A673 (cell line): ENCODE measurements at places on chromosomes 4 and X. TPM values are rescaled to one million over a fixed set of nuclear protein-coding genes. Genes with fewer than 3 reads are reported as not detected.

Gene NRK
- not detected in 2 replicates for total RNA-seq

Gene NR3C2
- total RNA-seq, result 1.6 and 2.2 TPM in 2 replicates

Gene MAGEB2
- not detected in 2 replicates for total RNA-seq

Gene PCDH18
- 7.8 and 10.0 TPM in 2 replicates for total RNA-seq

Gene SLITRK4
- total RNA-seq, result not detected in 2 replicates

Gene SLC26A1
- 0.22 and 0.30 TPM in 2 replicates for total RNA-seq

Gene DUSP21
- total RNA-seq, result not detected in 2 replicates

Gene SORCS2
- 0.04 and 0.06 TPM in 2 replicates for total RNA-seq

Gene CFAP47
- 1.7 and 1.8 TPM in 2 replicates for total RNA-seq

Gene FDCSP
- not detected in 2 replicates for total RNA-seq

Gene GPAT3
- total RNA-seq, result 0.74 and 1.2 TPM in 2 replicates

Gene NUDT11
- 44.6 and 52.4 TPM in 2 replicates for total RNA-seq

Gene HMX1
- total RNA-seq, result 0.15 and 0.26 TPM in 2 replicates

Gene GDPD2
- total RNA-seq, result 0.68 and 0.84 TPM in 2 replicates

Gene ELF2
- 42.4 and 46.1 TPM in 2 replicates for total RNA-seq

Gene ANK2
- 11.8 and 12.7 TPM in 2 replicates for total RNA-seq

DNA sequence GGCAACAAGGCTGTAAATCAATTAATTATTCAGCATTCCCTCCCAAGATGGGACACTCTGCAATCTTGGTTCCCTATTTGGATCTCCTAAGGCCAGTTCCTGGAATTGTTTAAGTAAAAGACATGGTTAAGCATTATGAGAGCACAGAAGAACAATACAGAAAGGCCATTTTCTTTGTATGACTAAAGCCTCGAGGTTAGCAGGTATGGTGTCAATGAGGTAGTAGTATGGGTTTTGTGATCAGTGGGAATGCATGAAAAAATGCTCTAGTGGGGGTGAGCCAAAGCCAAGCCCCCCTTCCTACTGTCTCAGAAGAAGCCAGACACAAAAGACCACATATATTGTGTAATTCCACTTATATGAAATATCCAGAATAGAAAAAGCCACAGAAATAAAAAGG is 61.7 kb upstream of the S100G start:
- no peak for DNase-seq

DNA sequence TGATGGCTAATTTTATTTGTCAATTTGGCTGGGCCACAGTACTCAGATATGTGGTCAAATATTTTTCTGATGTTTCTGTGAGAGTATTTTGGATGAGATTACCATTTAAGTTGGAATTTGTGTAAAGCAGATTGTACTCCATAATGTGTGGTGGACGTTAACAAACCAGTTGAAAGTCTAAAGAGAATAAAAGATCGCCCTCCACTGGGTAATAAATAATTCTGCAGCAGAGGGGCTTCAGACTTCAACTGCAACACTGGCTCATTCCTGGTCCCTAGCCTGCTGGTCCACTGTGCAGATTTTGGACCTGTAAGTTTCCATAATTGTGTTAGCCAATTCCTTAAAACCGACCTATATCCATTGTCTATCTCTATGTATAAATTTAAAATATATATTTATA is 540.3 kb downstream of the PCDH18 start:
- DNase-seq, result no peak

- DNase-seq, result no peak
Measured at GRCh38 chr4:166965562-166965961, 268.7 kb downstream of the SPOCK3 start.

- no peak for DNase-seq
Measured at GRCh38 chr4:25896776-25897539, 17.1 kb upstream of the SMIM20 start.

GRCh38 chr4:123675567-123675966 is 279.0 kb downstream of the SPRY1 start:
- no peak for DNase-seq

DNA sequence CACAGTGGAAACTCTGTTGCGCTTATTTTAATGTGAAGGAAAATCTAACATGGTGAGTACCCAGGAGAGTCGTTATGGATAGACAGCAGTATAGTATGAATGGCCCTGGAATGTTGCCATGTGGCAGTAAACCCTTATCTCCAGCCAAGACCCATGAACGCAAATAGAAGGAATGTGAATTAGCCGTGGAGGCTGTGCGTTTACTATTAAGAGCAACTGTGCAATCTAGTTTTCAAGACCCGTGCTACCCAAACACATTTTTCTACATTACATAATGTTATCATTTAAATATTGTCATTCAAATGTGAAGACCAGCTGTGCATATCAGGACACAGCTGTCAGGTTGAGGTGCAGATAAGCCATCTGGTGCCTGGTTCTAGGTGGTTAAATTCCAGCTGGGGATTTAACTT is 13.3 kb upstream of the AGA start:
- DNase-seq, result peak; percentile 85

- no peak for DNase-seq
Measured at GRCh38 chr4:102687982-102688433, 72.8 kb downstream of the MANBA start.

GRCh38 chr4:143294310-143294709 is 42.4 kb upstream of the GAB1 start:
- DNase-seq, result no peak

DNA sequence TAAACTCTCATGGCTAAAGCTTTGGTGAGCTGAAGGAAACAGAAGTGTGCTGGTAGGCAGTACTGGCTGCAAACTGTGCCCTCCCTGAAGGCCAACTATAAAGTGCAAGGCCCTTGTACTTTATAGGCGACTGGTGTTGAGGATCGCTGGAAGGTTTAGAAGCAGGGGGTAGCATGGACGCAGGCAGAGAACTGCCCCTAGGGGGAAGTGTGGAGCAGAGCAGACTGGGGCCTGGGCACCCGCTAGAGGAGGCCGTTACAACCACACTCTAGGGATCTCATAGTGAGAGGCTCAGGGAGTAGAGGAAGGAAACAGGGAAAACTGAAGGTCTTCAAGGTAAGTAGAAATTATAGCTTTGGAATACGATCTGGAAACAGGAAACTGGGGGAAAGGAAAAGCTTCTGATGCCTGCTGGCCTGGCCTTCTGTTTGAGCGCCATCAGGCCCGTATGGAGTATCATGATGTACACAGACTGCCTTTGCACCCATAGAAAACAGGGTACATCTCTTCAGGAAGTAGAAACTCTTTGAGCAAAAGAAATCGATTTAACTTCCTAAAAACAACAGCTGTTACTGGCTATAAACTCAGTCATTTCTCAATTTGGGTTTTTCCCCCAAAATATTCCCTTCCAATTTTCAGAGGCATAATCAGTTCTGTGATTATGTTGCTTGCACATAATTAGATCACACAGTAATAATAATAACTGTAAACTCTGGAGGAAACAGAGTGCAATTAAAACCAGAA is 23.9 kb upstream of the TMSB4X start:
- peak; percentile 61 for DNase-seq

DNA sequence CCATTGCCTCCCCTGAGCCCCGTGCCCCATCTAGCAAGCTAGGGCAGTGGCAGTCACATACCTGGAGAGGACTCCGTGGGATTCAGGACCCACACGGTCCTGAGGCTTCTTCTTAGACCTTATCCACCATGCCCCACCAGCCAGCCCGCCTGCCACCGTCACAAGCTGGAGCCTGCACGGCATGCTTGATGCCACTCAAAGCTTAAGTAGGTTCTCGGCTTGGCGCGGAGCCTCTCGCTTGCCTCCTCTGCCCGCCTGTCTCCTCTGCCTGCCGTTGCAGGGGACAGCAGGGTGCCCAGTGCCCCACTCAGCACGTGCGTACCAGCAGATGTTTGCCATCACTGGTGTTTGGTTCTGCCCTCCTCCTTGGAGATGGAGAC is 14.1 kb downstream of the PSAPL1 start:
- DNase-seq, result no peak

GRCh38 chr4:37066159-37066558 is 178.4 kb upstream of the NWD2 start:
- DNase-seq, result peak; percentile 1

GRCh38 chrX:104137496-104137895 is 19.3 kb downstream of the SLC25A53 start:
- DNase-seq, result peak; percentile 21

- DNase-seq, result no peak
Measured at GRCh38 chr4:181830404-181831035, 412.7 kb upstream of the TENM3 start.

DNA sequence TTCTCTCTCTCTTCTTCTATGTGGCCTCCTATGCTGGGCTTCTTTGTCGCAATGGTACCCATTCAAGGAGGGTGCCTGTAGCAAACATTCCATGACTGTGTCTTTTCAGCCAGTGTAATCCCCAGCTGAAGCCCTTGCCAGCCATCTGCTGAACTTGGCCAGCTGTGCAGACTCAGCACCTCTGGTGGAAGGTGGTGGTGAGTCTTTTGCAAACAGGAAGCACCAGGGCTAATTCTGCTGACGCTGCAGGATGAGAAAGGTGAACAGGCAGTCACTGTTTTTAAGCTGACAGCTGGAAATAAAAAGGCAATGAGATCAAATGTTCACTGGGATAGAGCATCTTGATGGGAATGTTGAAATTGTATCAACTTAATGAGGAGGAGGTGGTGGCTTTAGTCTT is 298.7 kb upstream of the CLNK start:
- no peak for DNase-seq

GRCh38 chr4:3485011-3485791 is 22.1 kb downstream of the DOK7 start:
- DNase-seq, result no peak

- peak; percentile 43 for DNase-seq
Measured at GRCh38 chr4:42412251-42412650, 15.0 kb downstream of the SHISA3 start.

- no peak for DNase-seq
Measured at GRCh38 chrX:66914080-66914479, 275.2 kb upstream of the EDA2R start.

DNA sequence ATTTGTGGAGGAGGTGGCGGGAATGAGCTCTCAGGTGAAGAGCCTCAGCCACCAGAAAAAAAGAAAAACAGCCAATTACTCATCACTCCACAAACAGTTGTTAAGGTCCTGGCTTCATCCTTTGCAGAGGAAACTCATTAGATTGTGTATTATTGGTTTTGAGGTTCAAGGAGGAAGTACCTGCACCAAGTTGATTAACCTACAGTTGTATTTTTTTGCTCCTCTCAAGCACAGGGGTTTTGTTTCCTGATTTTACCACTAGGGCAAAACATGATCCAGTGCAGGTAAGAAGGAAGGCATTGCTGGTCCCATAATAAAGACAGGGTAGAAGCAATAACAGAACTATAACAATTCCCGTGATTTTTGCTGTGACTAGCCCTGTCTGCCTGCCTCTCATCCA is 84.0 kb upstream of the QRFPR start:
- DNase-seq, result no peak

DNA sequence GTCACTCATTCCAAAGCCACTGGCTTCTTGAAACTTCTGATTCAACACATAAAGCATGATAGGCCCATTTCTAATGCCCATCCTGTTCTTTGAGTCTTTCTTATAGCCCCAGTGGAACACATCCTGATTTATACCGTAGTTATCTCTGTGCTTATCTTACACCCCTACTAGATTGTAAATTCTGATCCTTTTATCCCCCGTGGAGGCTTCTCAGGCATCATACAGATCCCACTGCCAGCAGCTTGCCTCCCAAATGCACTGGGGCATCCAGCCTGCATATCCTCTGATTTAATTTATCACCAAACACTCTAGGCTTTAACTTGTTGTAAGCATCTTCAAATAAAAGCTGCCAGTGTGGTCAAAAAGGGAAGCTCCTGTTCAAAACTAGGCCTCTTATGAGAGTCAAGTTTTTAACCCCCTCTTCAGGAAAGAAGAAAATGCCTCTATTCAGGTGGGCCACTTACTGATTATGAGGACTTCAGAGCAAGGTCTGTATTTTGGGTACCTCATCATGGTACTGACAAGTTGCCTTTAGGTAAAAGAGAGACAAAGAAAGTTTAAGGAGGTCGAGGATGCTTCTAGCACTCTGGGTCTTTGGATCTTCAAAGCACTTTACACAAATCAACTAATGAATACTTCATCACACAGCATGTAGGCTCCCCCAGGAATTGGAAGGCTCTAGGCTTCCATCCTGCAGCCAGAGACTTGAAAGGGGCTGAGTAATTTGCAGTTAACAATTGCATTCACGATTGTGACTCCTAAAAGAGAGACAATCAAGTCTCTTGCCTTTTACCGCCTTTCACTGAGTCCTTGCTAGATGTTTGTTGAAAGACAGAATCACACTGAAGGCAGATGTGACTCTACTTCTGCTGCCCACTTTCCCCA is 95.8 kb upstream of the LDB2 start:
- no peak for DNase-seq

GRCh38 chr4:41541687-41542094 is 3.7 kb downstream of the LIMCH1 start:
- no peak for DNase-seq

- DNase-seq, result no peak
Measured at GRCh38 chrX:107787827-107788226, 10.3 kb downstream of the NCBP2L start.

- DNase-seq, result no peak
Measured at GRCh38 chrX:6292599-6292998, 63.9 kb upstream of the NLGN4X start.

GRCh38 chr4:112895811-112896608 is 153.4 kb upstream of the ANK2 start:
- DNase-seq, result no peak

DNA sequence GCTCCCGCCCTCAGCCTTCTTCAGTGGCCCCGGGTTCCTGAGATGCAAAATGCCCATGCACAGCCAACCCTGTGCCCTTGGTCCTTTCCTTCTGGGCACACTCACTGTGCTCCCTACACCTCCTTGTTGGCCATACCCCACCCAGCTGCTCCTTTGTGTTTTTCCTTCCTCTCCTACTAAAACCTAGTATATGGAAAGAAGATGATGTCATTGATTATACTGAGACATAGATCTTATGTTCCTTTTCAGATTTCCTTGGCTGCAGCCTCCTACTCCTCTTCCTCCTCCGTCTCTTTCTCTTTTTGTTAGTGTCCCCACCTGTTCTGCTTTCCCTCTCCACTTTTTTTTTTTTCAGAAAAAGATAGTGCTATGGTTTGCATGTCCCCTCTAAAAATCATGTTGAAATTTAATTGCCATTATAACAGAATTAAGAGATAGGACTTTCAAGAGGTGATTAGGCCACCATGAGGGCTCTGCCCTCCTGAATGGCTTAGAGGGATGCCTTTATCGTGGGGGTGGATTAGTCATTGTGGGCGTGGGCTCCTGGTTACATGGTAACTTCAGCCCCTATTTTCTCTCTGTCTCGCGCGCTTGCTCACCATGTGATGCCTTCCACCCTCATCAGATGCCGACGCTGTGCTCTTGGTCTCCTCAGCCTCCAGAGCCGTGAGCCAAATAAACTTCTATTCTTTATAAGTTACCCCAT is 254.9 kb upstream of the GATB start:
- no peak for DNase-seq

GRCh38 chrX:102712981-102713625 is 855 bp downstream of the GPRASP2 start:
- peak; percentile 59 for DNase-seq

- DNase-seq, result no peak
Measured at GRCh38 chr4:2390146-2390545, 28.3 kb downstream of the ZFYVE28 start.

DNA sequence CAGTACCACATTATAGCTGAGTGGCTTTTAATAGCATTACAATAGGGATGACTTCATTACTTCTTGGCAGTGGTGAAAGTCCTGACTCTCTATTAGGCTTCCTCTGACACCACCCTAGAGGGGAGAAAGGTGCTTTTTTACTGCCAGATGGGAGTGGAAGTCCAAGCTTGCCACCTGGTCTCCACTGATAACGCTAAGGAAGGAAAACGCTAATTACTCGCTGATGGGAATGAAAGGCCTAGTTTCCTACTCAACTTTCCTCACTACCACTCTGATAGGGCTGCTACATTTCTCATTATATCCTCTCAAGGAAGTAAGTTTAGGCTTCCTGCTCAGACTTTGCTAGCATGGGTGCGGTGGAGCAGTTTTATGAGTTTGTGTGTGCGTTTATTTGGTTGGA is 62.3 kb upstream of the PAGE3 start:
- DNase-seq, result no peak

GRCh38 chr4:131419147-131419546 is 1729.9 kb upstream of the PCDH10 start:
- no peak for DNase-seq
